Neuronal stem cell (in vitro differentiated cells): ENCODE measurements at places on chromosomes 2 and 18.

- DNase-seq, result no peak
Measured at GRCh38 chr2:146041274-146041910, 1521.5 kb upstream of the ZEB2 start.

- DNase-seq, result no peak
Measured at GRCh38 chr2:10277293-10278028, 25.2 kb upstream of the HPCAL1 start.

DNA sequence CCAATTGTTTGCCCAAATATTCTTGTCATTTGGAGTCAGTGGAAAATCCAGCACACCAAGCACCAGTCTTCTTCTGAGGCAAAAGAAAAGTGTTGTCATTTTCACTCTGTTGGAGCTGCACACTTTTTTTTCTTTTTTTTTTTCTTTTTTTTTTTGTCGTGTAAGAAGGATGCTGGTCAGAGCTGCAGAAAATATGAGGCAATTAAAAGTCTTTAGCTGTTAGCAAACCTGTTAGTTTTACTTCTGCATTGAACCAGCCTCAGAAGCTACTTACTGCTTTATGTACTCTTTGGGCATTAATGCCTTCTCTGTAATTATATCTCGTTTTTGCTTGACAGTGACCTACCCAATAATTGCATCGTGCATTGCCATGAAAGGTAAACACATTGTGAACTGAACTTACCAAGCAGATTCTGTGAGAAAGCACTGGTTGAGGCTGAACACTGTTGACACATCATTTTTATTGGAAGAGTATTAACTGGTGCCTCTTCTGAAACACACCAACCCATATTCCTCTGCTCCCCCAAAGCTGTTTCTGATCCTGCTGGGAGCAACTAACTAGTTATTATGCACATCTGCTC lies 165.4 kb downstream of the CAPN13 start:
- no peak for DNase-seq

DNA sequence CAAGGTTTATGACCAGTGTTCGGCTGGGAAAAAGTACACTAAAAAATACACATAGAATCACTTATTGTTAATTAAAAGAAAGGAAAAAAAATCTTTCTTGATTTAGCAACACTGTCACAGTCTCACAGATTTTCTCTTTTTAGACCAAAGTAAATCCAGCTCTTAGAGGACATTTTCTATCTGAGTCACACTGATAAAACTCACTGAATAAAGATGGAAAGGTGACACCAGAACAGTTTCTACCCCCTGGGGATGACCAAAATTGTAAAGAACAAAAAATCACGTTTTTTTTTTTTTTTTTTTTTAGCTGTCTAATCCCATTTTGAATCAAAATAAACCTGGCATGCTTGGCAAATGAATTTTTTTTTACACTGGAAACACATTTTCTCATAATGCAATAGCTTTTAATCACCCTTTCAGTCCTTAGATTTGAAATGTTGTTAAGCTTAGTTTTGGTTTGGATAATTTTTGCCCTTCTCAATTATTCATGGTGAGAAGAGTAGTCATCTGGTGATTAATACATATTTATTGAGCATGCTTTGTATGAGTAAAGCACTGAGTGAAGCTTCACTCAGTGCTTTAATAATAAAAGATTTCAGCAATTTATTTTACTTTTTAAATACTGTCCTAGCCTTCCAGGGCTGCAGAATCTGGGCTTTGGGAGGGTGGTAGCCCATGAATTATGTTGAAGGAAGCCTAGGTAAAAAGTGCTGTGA lies 886.3 kb downstream of the SLC4A3 start:
- DNase-seq, result no peak

- DNase-seq, result no peak
Measured at GRCh38 chr2:175567435-175568061, 386.0 kb upstream of the ATP5MC3 start.

DNA sequence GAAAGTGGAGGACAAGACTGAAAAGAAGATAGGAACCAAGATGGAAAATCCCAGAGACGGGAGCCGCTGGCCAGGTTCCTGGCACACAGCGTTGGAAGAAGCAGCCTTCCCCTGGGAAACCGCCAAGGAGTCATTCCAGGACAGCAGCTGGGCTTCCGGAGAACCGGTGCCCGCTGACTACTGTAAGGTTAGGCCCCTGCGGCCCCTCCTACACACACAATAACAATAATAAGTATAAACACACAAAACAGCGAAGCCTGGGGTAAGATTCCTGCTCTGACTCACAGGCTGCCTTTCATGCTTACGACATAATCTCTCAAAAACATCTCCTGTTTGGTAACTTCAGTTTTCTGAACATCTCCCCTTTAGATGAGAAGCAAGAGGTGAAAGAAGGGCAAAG lies 28.1 kb upstream of the MYCN start:
- DNase-seq, result no peak

GRCh38 chr2:238701341-238702206 lies 146.3 kb upstream of the TWIST2 start:
- no peak for DNase-seq

GRCh38 chr2:117639401-117639800 lies 175.1 kb upstream of the DDX18 start:
- DNase-seq, result no peak

DNA sequence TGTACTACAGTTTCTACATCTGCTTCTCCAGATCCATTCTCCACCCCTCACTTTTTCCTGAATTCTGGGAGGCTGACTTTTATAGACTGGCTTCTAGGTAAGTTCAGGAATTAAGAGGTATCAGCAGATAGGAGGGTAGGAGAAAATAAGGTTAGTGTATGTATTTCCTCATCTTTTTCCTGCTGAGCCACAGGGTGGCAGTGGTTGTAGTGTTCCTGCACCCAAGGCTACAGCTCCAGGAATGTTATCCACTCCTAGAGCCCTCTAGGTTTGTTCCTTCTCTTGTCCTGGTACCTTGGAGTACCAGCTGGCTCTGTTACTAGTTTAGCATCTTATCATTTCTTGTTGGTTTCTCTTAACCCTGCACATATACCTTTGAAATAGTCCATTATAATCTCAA lies 40.7 kb upstream of the C2orf66 start:
- DNase-seq, result no peak

GRCh38 chr18:45103319-45104048 lies 422.8 kb downstream of the SETBP1 start:
- DNase-seq, result no peak

- DNase-seq, result no peak
Measured at GRCh38 chr2:176105078-176105729, 1.9 kb upstream of the HOXD11 start.

- DNase-seq, result no peak
Measured at GRCh38 chr2:126777620-126777978, 121.1 kb upstream of the TEX51 start.

DNA sequence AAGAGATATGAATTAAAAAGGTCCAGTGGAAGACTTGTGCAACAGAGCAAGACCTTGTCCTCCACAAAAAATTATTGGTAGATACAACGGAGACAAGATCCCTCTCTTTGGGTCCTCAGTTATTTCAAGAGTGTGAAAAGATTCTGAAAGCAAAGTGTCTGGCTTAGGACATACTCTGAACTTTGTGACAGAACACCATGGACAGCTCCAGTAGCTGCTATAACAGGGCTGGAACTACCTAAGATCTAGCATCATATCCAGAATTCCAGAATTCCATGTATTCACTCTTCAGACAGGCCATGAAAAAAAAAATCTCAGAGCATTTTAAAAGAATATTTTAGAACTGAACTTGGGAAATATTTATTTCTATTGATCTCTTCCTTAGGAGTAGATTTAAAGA lies 74.8 kb upstream of the ZBTB14 start:
- DNase-seq, result no peak

GRCh38 chr18:32701313-32701712 lies 71.5 kb downstream of the KLHL14 start:
- DNase-seq, result no peak

DNA sequence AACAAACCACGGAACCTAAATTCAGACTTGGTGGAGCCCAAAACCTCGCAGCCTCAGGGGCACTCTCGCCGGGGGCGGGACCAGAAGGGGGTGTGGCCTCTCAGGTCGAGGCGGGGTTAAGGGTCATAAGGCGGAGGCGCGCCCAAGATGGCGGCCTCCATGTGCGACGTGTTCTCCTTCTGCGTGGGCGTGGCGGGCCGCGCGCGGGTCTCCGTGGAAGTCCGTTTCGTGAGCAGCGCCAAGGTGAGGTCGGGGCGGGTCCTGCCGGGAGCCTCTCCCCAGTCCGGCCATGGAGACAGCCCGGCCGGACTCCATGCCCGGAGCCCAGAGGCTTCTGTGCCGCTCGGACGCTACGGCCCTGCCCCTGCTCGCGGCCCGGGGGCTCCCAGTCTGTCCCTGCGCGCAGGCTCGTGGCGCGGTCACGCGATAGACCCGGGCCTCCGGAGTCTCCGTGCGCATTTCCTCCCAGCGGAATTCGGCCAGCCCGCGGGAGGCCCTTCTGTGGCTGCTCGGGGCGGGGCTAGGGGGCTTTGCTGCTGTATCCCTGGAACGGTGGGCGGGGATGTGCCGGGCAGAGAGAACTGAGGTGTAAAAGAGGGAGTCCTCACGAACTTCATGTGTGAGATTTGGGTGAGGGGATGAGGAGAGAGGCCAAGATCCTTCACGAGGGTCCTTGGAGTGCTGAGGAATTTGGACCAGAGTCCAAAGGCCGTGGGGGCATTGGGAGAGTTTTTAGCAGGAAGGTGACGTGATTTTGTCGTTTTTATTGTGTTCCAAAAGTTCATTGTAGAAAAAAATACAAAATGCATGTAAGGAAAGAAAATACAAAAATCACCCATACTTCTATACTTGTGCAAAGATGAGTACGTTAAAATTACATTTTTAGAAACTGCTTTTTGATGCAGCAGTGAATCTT lies at the start of gene SMYD5:
TSS of gene SMYD5 (plus strand) at position 126 of the 916 bp plus-strand sequence. CDS start at position 148, 22 bp downstream.
- DNase-seq, result peak; percentile 78

GRCh38 chr2:64284751-64285150 lies 140.5 kb upstream of the PELI1 start:
- no peak for DNase-seq

- no peak for DNase-seq
Measured at GRCh38 chr2:55487686-55488085, 31.8 kb upstream of the CFAP36 start.

GRCh38 chr2:220297093-220297492 lies 669.7 kb downstream of the SLC4A3 start:
- DNase-seq, result no peak

DNA sequence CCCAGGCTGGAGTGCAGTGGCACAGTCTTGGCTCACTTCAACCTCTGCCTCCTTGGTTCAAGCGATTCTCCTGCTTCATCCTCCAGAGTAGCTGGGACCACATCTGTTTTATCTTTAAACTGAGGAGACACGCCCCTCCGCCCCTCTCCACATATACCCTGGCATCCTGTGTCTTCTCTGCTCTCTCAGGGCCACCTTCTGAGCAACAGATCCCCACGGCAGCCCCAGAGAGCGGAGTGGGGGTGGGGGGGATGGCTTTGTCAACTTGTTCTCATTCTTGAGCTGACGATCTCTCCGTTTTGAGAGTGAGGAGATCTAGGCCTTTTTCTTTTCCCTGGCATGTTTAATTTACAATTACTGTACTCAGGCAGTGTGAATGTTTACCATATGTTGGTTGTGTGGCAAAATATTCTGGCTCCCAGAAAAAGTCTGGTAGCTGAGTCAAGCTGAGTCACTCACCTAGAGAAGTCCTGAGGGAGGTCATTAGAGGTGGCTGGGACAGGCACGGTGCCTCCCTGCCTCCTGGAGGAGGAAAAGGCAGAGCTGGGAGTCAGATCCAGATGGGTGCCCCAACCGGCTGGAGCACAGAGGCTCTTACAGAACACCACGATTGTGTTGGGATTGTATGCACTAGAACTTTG lies 19.5 kb upstream of the ID2 start:
- no peak for DNase-seq

DNA sequence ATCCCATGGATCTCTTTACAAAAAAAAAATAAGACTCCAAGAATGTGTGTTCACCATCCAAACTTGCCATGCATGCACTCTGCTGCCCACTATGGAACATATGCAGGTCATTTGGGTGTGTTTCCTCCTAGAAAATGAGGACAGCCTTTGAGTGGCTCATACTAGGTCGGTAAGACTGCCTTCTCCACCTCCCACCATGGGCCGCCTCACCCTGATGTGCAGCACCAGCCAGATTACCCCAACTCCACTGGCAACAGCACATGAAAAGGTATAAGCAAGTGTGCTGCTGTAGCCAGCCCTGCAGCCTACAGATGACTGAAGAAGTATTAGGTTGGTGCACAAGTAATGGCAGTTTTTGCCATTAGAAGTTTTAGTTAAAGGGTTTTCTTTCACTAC lies 214.2 kb downstream of the ATAD2B start:
- no peak for DNase-seq

GRCh38 chr2:25879133-25879730 lies 945 bp upstream of the ASXL2 start:
- no peak for DNase-seq

- DNase-seq, result peak; percentile 57
Measured at GRCh38 chr18:70491734-70492348, 203.0 kb downstream of the SOCS6 start.

DNA sequence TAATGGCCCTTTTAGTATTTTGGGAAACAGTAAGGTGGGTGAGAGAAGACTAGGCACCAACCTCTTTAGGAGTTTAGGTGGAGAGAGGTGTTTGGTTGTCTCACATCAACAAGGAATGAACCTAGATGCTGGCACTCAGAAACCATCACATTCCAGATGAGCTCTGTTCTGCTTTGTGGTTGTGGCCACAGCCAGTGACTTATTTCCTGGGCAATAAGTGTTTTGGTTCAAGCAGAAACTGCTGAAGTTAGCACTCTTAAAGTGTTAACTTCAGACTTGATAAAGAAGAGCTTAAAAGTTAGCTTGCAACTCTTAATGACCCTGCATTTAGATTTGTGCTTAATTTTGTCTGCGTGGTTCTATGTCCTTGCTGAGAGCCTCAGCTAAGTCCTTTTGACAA lies 929.2 kb downstream of the SLC4A3 start:
- no peak for DNase-seq

GRCh38 chr2:37321029-37321682 lies 3.5 kb downstream of the PRKD3 start:
- DNase-seq, result no peak

- DNase-seq, result no peak
Measured at GRCh38 chr2:216090369-216090786, 8.7 kb downstream of the TMEM169 start.

GRCh38 chr2:15794608-15795134 lies 145.7 kb upstream of the MYCN start:
- DNase-seq, result no peak

GRCh38 chr2:66569321-66569851 lies 134.5 kb downstream of the MEIS1 start:
- DNase-seq, result no peak

DNA sequence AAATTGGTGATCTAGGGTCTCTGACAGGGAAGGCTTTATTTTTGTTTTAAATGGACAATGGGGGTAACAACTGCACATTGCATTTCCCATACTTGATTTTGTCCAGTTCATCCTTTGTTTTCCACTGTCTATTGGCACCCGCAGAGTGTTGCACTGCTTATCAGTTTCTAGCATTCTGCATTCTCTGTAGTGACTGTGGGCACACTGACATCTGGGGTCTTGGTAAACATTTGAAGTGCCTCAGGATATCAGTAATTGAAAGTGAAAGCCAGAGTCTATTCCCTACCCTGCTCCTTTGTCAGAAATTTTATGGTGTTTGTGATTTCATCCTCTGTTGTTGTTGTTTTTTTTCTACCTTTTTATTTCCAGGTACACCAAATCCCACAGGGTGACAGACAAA lies 132.1 kb upstream of the EPC2 start:
- no peak for DNase-seq
